ENCODE measurements at places on chromosomes 3 and 15.

DNA sequence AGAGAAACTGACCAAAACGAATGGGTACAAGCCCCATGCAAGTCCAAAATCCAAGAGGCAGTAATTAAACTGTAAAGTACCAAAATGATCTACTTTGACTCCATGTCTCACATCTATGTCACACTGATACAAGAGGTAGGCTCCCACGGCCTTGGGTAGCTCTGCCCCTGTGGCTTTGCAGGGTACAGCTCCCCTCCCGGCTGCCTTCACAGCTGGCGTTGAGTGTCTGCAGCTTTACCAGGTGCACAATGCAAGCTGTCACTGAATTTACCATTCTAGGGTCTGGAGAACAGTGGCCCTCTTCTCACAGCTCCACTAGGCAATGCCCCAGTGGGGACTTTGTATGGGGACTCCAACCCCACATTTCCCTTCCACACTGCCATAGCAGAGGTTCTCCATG is 308.6 kb downstream of the TBC1D5 start:
- DNase-seq: no peak

DNA sequence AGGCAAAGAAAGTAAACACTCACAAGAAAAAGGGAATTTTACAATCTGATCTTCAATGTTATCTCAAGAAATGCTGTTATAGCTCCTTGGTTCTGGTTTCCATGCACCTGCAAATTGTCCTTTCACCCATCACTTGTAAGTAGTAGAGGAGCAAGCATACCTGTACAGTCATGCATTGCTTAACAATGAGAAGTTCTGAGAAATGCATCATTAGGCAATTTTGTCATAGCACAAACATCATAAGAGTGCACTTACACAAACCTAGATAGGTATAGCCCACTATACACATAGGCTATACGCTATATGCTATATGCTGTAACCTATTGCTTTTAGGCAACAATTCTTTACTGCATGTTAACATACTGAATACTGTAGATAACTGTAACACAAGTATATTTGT is 672.3 kb downstream of the FHIT start:
- DNase-seq: no peak

- DNase-seq: no peak
Observed at GRCh38 chr3:56229311-56229710, 239.0 kb downstream of the ERC2 start.

DNA sequence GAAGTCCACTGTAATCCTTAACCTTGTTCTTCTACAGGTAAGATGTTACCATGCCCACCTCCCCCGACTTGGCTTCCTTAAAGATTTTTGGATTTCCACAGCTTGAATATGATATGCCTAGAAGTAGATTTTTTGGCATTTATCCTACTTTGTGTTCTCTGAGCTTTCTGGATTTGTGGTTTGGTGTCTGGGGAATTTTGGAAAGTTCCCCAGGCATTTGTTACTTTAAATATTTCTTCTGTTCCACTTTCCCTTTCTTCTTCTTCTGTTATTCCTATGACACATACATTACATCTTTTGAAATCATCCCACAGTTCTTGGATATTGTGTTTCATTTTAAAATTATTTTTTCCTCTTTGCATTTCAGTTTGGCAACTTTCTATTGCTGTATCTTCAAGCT is 122.1 kb upstream of the TMEM108 start:
- DNase-seq: no peak

GRCh38 chr3:70832834-70833205 is 520.4 kb upstream of the MDFIC2 start:
- DNase-seq: no peak

DNA sequence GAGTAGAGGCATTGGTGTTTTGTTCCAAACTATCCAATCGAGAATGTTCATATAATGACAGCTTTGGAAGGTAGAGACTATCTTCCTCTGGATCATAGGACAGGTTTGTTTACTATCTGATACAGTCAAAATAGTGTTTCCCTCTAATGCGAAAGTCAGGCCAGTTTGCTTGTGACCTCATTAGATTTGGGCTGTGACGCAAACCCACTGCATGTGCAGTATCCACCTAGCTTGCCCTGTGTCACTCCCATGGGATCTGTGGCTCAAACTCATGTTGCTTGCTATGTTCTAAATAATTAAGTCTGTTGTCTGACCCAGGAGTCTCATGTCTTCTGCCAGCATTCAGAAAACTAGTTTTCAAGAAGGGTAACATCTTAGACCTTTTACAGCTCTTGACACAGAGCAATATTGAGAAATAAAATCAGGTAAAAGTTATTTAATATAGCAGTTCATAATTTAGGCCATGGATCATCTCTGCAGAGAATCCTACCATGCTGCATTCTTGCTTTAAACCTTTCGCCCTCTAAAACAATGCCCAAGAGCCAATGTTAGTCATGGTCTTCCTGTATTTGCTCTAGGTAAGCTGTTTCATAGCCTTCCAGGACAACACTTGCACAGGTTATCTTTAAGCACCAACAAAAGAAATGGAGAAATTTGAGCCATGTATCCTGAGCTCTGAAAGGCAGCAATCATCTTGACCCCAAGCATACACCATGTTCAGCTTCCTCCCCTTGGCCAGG is 26.4 kb downstream of the NIT2 start:
- DNase-seq: no peak

DNA sequence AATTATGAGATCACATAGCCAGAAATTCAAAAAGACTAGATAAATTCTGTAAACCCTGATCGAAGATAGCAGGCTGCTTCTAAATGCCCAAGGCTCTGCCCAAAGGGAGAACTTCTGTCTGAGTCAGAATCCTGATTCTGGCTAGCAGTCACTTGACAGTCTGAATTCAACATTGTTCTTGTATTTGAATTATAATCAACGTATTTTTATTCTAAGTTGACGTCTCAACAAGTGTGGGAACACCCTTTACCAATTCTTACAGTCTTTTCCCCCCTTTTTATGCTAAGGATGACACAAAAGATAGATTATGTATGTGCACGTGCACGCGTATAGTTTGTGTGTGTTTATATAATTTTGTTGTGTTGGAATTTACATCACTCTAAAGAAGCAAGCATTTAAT is 552.8 kb downstream of the NAALADL2 start:
- DNase-seq: no peak

DNA sequence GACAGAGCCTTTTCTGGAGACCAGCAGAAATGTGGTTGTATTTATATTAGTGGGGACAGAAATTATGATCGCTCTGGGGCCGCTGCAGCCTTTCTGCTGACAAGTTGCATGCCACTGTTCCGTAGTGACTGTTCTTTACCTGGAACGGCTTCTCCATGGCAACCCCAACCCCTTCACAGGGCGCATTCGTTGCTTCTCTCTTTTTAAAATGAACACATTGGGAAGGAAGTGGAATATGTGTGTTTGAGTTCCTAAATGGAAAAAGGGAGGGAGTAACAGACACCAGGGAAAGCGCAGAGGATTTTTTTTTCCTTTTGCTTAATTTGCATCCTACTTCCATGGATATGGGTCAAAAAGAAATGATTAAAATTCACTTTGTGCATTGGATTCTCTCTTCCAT is 482.0 kb upstream of the SUCLG2 start:
- DNase-seq: no peak

GRCh38 chr3:171459137-171459941 is 866 bp downstream of the TNIK start:
- peak; percentile 15 for DNase-seq
